ENCODE measurements at places on chromosomes 4 and X.

DNA sequence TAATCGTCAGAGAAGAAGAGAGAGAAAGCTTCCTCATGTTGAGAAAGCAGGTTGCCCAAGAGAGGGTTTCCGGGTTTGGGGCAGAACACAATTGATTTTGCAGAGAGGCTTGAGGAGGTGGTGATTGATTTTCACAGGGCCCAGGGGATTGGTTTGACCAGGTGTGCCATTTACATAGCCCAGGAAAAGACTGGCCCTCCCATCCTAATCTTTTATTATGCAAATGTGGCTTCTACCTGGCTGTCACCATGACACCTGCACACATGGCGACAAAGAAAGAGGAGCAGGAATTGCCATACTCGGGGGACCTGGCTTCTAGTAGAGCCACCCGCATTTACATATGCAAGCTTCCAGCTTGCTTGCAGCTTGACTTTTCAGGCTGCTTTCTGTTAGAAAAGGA lies 405.3 kb downstream of the PPP4R3C start:
- no peak for DNase-seq

- DNase-seq, result no peak
These were observed 9.5 kb downstream of the GNRHR start for GRCh38 chr4:67744561-67745283.

GRCh38 chr4:37232315-37232714 lies 12.2 kb upstream of the NWD2 start:
- DNase-seq, result no peak

GRCh38 chr4:75048208-75048879 lies 115.4 kb downstream of the PARM1 start:
- no peak for DNase-seq

- no peak for DNase-seq
These were observed 17.1 kb upstream of the MAN2B2 start for GRCh38 chr4:6557856-6558255.
